SK-N-DZ (cell line): ENCODE measurements at places on chromosomes 5 and 9.

GRCh38 chr9:75588808-75589207 is 301.7 kb upstream of the PCSK5 start:
- DNase-seq, result no peak

- no peak for DNase-seq
Observed at GRCh38 chr9:108412755-108413154, 443.0 kb downstream of the ACTL7B start.

- DNase-seq, result no peak
Observed at GRCh38 chr9:106887066-106887465, 24.1 kb downstream of the ZNF462 start.

GRCh38 chr5:51495672-51496071 is 112.4 kb downstream of the ISL1 start:
- no peak for DNase-seq

DNA sequence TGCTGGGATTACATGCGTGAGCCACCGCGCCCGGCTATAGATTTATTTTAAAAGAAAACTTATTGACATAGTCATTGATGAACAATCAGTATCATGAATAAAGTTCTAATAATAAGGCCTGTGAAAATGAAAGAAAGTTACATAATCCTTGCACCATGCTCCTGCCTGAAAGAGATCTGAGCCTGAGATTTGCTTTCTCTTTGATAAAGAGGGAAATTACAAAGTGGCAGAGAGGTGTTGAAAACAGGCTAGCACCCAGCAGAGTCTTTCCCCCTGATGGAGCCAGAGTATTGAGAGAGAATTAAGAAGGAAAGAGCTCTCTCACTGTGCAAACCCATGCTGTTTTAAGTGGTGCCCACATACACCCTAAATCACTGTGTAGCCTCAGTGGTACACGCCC is 37.2 kb downstream of the SLC6A7 start:
- DNase-seq, result no peak
